ENCODE measurements at places on chromosomes 5 and 9.

DNA sequence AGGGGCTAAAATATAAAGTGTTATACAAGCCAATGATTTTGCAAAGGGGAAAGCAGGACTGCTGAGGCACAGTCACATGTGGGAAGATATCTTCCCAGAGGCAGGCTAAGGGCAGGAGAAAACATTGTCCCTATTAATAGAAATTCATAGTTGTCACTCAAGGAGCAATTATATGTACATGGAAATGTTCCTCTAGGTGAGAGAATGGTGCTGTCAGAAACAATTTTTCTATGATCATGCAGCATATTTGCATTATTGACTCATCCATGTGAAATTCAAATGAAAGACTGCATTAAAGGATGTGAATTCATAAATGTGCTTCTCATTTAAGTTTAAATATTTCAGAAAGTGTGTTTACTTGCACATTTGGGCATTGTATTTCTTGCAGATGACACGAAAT lies 775.9 kb upstream of the CDH9 start:
- DNase-seq: no peak

DNA sequence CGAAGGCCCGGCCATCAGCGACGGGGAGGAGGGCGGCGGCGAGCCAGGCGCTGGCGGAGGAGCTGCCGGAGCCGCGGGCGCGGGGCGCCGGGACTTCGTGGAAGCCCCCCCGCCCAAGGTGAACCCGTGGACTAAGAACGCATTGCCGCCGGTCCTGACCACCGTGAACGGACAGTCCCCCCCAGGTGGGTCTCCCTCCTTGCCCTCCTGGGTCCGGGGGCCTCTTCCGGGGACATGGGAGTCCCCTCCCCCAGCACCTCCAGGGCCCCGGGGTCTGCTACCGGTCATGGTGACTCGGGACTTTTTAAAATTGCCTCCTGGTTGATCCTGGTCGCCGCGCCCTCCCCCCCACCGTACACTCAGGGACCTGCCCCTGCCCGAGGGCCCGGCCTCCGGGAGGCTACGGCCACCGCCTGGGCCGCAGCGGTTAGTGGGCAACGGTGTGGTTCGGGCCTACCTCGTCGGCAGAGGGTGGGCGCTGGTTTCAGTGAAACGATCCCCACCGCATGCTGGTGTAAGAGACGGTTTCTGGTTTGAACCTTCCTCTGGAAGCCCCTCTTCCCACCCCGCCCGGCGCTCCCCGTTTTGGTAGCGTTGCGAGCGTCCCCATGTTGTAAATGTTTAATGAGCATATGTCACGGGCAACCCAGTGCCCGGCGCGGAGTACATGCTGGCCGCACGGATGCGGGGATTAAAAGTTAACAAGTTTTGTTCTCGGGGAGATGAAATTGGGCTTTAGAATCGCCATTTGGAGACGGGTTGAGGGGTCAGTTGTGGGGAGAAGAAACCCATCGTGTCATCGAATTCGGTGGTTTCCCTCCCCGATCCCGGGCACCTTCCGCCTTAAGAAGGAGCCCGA lies 1.1 kb downstream of the LARP1 start:
- DNase-seq: no peak

- peak; percentile 34 for DNase-seq
Measured at GRCh38 chr5:1521671-1522600, 1.8 kb downstream of the LPCAT1 start.

DNA sequence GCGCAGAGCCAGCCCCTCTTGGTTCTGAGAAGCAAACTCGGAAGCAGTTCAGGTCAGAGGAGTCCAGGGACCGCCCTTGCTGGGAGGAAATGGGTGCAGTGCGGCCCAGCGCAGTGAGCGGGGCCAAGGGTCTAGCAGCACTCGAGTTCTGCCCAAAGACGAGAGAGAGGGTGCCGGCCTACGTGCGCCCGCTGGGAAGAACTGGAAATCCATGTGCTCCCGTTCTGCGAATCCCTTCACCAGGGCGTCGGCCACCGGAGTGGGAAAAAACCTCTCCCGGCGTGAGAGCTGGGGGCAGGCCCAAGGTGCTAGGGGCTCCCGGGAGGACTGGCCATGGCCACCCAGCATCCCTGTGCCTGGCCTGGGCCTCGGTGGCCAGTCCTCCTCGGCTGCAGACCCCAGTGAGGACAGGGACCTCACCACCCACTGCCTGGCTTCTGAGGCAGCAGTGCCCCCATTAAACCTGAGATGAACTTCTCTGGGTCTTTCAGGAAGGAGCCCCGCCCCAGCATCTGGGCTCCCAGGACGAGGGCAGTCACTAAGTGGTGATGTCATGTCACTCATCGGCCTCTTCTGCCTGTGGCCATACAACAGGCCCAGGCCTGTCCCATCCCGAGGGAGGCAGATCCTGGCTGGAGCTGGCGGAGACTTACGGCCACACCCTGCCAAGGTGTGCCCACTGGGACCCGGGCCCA lies 10.6 kb downstream of the TMEM250 start:
- no peak for DNase-seq

GRCh38 chr9:127280880-127281660 lies 16.5 kb downstream of the GARNL3 start:
- DNase-seq: no peak
